ENCODE measurements at places on chromosomes 13 and 19. TPM values are rescaled to one million over a fixed set of nuclear protein-coding genes. Genes with fewer than 3 reads are reported as not detected.

SYNE4 gene
- 0.45 TPM for polyA plus RNA-seq

FBXO17 gene
- 25.0 TPM for polyA plus RNA-seq

- DNase-seq = no peak
Measured at GRCh38 chr13:99421271-99421670, 80.0 kb upstream of the TM9SF2 start.

CDX2 gene
- not detected for polyA plus RNA-seq

- DNase-seq = no peak
Measured at GRCh38 chr19:50490411-50490811, 13.8 kb upstream of the GARIN5A start.

GRCh38 chr13:112815871-112816270 is 126.0 kb downstream of the ATP11A start:
- no peak for DNase-seq

DNA sequence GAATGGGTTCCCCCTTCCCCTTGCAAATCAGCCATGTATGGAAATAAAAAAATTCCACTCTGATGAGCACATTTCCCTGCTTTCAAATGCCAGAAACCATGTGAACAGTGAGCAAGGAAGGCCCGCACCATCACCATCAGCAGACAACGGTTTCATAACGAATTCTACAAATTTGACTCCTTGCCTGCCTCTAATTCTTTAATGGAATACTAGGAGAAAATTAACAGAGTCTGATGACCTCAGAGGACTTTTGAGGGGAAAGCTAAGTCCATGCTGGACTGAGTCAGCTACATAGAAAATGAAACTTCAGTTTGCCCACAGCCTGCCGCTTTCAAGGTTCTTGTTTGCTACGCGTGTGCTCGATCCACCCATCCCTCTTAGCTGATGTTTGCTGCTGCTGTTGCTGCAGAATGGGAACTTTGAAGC is 46.7 kb upstream of the KL start:
- peak; percentile 86 for DNase-seq

DNA sequence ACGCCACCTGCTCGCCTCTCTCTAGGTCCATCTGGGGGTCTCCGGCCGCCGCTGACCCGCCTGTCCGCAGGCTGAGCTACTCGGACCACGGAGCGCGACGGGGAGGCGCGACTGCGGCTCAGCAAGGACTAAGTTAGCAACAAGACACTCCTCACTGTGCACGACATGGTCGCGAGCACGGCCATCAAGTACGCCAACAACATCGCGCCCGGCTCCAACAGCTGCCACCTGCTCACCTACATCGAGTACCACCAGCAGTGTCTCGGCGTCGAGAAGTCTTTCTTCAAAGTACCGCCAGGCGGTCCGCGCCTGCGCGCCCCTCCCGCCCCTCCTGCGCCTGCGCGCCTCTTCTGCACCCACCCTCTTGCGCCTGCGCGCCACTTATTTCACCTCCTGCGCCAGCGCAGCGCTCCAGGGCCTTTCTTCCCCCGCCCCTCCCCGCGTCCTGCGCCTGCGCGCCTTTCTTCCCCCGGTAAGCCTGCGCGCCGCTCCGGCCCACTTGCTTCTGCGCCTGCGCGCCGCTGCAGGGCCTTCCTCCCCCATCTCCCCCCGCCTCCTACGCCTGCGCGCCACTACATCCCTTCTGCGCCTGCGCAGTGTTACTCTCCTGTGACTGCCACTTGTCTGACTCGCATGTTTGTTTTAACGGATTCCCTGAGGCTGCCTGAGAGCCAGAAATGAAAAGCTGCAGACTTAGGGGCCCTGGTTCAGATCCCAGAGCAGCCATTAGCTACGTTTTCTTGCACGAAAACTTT is 64.0 kb downstream of the ACSBG2 start:
- peak; percentile 99 for DNase-seq

- DNase-seq = no peak
Measured at GRCh38 chr19:12478234-12478941, 6.2 kb downstream of the ZNF709 start.

TOMM40 gene
- 41.0 TPM for polyA plus RNA-seq

ANKRD24 gene
- 0.93 TPM for polyA plus RNA-seq

GRCh38 chr19:43910884-43911283 is 24.2 kb downstream of the ZNF45 start:
- DNase-seq = no peak

- no peak for DNase-seq
Measured at GRCh38 chr13:74891610-74892009, 590.4 kb downstream of the TBC1D4 start.

- no peak for DNase-seq
Measured at GRCh38 chr13:38941353-38941945, 49.2 kb downstream of the STOML3 start.

KEAP1 gene
- 69.8 TPM for polyA plus RNA-seq

GRCh38 chr13:92164822-92165221 is 766.4 kb downstream of the GPC5 start:
- DNase-seq = no peak

MIR17HG gene
- 2.6 TPM for polyA plus RNA-seq

DNA sequence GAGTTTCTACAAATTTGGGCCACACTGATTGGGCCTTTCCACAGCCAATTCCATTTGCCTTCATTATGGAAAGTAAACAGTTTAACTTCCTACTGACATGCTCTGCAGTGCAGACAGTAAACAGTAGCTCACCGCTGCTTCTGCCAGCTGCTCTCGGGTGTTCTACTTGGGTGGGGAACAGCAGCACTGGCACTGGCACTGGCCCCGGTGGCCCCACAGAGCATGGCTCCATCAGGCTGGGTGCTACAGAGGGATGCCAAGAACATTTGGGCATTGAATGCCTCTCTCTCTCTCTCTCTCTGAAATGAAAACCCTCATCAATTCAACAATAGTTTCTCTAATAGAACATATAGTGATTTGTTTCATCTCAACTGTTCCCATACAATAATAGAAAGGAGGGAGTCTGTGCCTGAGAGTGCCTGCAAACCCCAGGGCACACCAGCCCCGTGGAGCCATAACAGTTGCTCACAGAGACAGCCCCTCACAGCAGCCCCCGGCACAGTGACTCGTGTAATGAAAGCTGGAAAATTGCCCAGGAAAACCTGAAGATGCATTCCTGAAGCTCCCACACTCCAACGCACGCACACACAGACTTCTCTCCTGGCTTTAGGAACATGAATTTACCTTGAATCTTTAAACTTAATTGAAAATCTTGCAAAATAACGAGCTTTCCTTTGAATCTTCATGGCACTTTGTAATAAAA is 38.2 kb upstream of the GJB6 start:
- no peak for DNase-seq

CGB2 gene
- polyA plus RNA-seq = not detected

- DNase-seq = peak; percentile 70
Measured at GRCh38 chr13:113546571-113547237, 37.8 kb upstream of the TFDP1 start.

EBPL gene
- polyA plus RNA-seq = 28.5 TPM
